NCI-H1436 treated with DMSO at 0.1 percent for 48 hours (cell line): ENCODE measurements at places on chromosomes 3 and 15.

DNA sequence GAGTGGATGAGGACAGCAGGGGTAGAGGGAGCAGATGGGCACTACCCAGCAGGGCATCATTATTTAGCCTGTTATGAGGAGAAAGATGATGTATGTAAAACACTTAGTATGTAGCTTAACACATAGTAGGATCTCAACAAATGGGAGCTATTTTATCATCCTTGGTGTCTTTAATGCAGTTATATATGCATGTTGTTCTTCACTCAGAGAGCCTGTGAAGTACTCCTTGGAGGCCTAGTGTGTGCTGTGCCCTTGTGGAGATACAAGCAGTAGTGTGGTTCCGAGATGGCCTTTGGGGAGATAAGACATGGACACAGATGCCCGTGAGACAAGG lies 124.2 kb downstream of the LIPC start:
- DNase-seq: no peak

- no peak for DNase-seq
Observed at GRCh38 chr3:184117636-184118035, 17.5 kb upstream of the EIF2B5 start.

DNA sequence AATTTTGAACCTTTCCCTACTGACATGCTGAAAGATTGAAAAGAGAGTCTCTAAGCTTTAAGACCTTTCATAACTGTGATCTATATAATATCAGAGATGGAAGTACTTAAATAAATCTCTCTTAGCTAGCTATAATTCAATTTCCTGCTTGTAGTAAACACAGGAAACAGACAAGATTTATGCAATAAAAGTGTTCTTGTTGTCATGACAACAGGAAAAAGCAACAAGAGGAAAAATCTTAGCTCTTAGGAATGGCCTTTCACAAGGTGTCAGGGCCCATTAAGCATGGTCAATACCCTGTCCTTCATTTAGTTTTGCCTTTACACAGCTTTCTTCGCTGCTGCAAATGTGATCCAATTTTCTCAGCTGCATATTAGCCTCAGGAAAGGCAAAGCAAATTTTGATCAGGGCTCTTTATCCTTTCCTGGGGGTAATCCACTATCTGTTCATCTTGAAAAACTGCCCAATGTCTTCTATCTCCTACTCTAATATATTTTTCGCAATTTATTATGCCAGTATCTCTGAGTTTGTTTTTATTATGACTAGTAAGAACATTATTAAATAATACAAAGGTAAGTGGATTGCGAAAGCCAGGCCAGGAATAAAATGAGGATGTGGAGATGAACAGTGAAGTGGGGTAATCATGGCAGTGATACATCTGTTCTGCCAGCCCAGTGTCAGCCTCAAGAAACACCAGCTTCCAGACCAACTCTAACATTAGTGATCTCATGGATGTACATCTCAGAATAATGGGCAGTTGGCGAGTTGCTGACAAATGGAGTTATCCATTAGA lies 28.7 kb downstream of the SIDT1 start:
- DNase-seq: no peak

DNA sequence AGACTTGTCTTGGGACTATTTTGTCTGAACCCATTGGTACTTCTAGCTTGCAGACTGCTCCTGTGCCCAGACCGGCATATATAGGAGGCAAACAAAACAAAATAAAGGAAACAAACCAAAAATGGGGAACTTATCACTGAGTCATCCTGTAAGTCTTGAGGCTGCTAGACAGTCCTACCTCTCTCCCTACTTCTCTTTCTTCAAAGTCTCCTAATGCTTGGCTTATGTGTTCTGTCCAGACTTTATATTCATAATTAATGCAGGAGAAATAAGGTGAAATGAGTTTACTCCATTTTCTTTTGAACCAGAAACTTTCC lies 266.2 kb downstream of the ZNF385D start:
- no peak for DNase-seq

DNA sequence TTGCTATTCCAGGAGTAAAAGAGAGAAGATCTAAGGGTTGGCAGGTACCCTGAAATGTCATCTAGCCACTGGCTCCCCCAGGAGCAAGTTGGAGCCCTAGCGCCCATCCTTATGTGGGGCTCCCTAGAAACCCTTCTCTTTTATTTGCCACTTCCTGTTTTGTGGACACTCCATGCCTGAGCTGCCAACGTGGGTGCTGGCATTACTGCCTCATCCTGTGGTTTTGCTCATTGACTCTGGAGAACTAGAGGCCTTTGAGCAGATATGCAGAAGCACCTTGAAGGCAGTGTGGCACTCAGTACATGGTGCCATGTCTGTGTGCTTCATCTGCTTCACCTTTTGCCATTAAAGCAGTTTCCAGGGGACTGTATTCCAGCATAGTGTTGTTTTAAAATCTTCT lies 8.1 kb downstream of the EDEM1 start:
- no peak for DNase-seq

DNA sequence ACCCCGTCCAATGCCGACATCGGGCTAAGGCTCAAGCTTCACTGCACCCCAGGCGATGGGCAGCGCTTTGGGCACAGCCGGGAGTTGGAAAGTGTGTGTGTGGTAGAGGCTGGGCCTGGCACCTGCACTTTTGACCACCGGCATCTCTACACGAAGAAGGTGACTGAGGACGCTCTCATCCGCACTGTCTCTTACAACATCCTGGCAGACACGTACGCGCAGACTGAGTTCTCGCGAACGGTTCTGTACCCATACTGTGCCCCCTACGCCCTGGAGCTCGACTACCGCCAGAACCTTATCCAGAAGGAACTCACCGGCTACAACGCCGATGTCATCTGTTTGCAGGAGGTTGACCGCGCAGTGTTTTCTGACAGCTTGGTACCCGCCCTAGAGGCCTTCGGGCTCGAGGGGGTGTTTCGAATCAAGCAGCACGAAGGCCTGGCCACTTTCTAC lies 1.0 kb downstream of the PDE12 start:
- DNase-seq: no peak

GRCh38 chr3:127419182-127419581 lies 131.3 kb upstream of the PRR20G start:
- no peak for DNase-seq
